Left cardiac atrium (tissue), 4 donors: ENCODE measurements at places on chromosomes 6 and 20.

GRCh38 chr6:34242252-34243130, 5.8 kb downstream of the HMGA1 start:
- DNase-seq, result no peak

DNA sequence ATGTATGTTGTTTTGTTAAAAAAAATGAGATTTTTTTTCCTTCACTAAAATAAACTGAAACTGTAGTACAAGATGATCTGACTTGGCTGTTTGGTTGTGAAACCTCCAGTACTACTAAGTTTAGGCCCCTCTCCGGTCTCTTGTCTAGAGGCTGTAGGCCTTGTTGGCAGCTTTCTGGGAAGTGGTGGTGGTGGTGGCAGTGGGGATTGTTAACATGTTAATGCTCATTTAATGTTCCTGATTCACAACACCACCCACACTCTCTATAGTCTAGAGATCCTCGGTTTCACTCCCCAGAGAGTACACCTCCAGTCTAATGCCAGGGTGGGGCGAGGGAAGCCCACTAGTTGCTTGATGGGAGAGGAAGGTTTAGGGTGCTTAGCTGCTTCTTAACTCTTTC, 24.1 kb downstream of the STK4 start:
- no peak for DNase-seq

DNA sequence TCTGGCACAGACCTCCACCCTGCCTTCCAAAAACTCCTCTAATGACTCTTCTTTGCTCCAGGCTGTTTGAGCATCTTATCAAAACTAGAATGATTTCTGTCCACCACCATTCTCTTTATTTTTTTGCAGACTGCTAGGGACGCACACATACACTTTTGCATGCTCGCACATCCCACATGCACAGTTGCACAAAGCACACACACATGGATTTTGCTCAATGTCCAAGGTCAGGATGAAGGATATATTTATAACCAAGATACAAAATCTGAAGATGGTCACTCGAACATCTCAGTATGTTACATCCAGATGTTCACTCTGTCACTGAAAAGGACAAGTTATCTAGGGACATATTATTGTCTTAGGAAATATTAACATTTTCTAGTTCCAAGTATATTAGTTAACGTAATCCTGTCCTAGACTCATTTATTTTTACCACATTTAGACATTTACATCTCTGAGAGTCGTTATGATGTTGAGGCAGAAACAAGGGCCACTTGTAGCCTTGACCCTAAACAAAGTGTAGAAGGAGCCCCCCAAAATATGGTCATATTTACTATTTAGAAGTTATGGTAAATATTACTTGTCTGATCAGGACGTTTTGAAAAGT, 3.4 kb upstream of the SIM1 start:
- no peak for DNase-seq

- no peak for DNase-seq
Observed at GRCh38 chr6:110944681-110945151, 13.8 kb upstream of the GTF3C6 start.

DNA sequence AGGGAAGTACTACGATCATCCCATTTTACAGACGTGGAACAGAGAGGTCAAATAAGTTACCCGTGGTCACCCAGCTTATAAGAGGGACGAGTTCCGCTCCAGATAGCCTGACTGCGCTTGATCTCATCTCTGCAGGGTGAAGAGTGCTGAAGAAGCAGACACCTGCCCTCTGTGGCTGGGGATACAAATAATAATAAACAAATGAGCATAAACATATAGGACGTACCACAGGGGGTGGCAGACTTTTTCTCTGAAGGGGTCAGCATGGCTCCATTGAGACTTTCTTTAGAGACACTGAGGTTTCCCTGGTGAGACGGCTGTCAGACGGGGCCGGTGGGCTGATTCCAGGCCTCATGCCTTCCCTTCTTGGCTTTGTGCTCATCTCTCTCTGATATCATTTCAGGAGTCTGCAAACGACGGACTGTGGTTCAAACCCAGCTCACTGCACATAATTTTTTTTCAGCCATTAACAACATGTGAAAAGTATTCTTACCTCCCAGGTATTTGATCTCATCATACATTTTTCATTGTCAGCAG, 47.1 kb downstream of the IRF4 start:
- no peak for DNase-seq

DNA sequence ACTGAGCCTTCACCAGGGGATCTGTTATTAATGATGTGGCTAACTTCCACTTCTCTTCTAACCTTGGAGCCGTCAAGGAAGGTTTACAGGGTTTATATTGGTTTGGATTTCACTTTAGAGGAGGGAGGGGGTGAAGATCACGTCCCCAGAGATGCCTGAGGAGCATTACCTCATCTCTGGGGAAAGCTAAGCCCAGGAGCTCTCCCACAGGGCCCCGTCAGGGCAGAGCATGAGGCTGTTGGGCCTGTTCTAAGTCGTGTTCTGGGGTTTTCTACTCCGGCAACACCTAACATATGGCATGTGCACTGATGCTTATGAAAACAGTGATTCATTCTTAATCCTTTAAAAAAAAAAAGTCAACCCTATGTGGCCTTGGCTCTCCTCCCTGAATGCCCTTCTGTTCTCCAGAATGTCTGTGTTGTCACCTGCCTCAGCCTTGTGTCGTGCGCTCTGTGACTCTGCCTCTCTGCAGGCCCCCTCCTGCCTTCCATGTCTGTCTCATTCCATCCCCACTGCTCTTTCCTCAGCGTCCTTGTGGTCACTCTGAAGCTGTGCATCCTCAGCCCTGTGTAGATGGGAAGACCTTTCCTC, 97.4 kb upstream of the JARID2 start:
- DNase-seq, result no peak

DNA sequence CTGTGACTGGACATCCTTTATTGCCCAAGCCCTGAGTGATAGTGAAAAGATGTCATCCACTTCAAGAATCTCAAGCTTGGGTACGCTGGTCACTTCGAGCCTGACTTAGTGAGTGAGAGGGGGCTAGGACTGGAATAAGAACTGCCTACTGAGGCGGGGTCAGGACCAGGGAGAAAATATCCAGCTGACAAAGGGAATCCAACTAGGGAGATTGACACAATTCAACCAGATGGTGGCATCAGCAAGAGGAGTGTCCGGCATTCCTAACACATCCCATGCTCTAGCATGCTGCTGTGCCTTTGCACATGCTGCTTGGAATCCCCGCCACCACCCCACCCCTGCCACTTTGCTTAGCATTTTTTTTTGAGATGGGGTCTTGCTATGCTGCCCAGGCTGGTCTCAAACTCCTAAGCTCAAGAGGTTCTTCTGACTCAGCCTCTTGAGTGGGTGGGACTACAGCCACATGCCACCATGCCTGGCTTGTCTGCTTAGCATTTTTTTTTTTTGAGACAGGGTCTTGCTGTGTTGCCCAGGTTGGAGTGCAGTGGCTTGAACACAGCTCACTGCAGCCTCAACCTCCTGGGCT, 6.5 kb upstream of the CEP250 start:
- DNase-seq, result no peak

- DNase-seq, result no peak
Observed at GRCh38 chr20:60812561-60812960, 439.5 kb upstream of the CDH4 start.

DNA sequence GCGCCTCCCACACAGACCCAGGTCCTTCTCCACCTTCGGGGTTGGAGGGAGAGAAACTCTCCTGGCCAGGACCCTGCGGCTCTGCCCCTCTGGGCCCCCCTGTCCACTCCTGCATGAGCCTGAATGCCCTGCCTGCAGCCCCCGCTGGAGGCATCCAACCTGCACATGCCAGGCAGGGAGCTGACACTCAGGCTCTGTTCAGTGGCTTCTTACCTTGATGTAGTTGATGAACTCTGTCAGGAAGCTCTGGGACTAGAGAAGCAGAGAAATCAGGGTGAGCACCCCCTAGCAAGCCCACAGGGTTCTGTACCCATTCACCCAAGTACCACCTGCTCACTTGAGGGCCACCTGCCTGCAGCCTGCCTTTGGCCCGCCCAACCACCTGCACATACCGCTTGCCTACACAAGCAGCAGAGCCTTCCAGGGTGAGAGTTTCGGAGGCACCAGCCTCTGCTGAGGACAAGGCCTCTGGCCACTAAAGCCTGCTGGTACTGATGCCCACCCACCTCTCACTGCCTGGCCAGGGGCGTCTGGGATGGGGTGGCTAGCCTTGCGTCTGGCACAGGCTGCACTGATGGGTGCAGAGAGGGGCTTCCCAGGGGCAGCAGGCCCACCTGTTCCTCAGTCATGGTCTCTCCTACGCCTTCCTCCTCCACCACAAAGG, 9.7 kb downstream of the DDRGK1 start:
- no peak for DNase-seq

DNA sequence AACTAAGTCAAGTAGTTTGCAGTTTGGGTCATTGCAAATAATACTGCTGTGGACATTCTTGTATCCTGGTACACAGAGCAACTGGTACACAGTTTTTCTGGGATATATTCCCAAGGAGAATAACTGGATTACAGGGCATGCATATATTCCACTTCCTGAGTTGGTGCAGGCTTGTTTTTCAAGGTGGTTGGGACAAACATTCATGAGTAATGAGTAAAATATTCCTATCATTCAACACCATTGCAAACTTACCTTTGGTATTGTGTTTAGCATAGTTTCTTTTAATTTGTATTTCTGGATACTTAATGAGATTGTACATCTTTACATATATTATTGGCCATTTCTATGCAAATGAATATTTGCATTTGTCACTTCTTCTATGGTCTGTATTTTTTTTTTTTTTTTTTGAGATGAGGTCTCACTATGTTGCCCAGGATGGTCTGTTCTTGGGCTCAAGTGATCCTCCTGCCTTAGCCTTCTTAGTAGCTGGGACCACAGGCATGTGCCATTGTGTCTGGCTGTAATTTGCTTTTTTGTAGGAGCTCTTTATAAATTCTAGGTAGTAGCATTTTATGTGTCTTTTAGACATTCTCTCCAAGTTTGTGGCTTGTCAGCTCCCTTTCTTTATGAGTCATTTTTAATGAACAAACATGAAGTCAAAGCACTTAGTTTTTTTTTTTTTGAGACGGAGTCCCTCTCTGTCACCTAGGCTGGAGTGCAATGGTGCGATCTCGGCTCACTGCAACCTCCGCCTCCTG, 158.7 kb downstream of the SOX4 start:
- DNase-seq, result no peak

GRCh38 chr6:113570161-113570560, 287.0 kb upstream of the MARCKS start:
- no peak for DNase-seq

DNA sequence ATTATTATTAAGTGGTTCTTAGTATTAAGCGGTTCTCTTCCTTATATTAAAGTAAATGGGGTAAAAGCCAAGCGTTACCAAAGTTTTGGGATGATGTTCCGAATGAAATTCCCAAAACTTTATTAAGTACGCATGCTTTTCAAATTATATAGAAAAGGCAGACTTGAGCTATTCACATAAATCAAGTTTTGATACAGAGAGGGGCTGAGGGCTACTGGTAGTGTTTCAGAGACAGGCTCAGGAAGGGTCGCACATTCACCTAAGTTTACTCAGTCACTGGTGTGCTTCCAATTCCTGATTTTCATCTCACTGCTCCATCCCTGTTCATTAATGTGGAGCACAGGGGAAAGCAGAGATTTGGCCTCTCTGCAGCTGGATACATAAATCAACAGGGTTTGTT, 652.2 kb downstream of the QKI start:
- DNase-seq, result no peak

GRCh38 chr6:75952128-75952527, 120.3 kb downstream of the IMPG1 start:
- no peak for DNase-seq
